Ureter (tissue), 1 donor: ENCODE measurements at places on chromosomes 5 and 9. TPM values are rescaled to one million over a fixed set of nuclear protein-coding genes. Genes with fewer than 3 reads are reported as not detected.

DNA sequence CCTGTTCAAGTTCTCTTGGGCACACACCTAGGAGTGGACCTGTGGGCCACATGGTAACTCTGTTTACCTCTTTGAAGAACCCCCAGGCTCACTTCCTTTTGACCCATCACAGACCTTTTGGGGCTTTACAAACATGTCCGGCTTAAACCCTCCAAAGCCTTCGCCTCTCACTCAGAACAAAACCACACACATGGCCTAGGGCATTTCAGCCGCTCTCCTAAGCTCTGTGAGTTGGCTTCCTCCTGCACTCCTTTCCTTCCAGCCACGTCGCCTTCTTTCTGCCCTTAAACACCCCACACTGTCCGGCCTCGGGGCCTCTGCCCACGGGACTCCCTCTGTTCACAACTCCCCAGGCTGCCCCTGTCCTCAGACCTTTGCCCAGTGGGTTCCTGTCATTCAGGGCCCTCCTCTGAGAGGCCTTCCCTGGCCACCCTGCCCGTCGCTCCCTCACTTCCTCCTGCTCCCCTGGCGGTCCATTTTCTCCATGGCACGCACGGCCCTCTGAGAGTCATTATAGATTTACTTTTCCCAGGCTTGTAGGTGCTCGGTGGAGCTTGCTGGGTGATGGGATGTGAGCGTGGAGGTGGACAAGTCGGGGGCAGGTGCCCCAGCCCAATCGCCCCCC, 1.9 kb downstream of the DOK3 start:
- DNase-seq, result no peak

- no peak for DNase-seq
Observed at GRCh38 chr5:10387690-10388089, 34.2 kb downstream of the MARCHF6 start.

DNA sequence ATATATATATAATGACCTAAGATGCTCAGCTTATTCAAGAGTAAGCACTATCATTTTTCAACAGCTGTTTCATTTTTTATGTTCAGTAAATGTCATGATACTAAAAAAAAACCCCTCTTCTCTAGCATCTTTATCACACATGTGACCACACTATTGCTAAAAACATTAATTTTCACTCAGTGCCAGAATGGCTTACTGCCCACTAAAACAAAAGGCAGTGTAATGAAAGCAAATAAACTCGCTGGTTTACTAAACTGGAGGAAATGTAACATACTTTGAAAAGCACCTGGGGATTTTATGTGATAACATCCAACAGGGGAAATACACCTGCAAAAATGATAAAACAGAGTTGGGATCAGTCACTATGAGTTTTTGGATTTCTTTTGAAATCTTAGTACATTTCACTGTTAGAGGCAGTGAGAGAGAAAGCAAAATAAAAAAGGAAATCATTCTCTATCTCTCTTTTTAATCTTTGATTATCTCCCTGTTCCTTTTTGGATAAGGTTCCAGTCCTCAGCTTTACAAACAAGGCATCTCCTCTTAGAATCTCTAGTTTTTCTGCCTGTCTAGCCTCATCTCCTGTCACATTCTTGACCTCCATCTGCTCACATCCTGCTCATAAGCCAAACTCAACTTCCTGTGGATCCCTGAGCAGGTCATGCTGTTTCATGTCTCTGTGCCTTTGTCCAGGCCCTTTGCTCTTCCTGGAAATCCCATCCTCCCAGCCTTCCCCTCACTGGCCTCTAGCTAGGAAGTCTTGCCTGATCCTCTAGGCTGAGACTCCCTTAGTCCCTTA, 338.0 kb downstream of the MAN2A1 start:
- DNase-seq, result no peak

SLCO4C1 gene
- total RNA-seq, result 1.2 TPM

FNBP1 gene
- 71.7 TPM for total RNA-seq
